ENCODE measurements at places on chromosomes 5 and 9.

DNA sequence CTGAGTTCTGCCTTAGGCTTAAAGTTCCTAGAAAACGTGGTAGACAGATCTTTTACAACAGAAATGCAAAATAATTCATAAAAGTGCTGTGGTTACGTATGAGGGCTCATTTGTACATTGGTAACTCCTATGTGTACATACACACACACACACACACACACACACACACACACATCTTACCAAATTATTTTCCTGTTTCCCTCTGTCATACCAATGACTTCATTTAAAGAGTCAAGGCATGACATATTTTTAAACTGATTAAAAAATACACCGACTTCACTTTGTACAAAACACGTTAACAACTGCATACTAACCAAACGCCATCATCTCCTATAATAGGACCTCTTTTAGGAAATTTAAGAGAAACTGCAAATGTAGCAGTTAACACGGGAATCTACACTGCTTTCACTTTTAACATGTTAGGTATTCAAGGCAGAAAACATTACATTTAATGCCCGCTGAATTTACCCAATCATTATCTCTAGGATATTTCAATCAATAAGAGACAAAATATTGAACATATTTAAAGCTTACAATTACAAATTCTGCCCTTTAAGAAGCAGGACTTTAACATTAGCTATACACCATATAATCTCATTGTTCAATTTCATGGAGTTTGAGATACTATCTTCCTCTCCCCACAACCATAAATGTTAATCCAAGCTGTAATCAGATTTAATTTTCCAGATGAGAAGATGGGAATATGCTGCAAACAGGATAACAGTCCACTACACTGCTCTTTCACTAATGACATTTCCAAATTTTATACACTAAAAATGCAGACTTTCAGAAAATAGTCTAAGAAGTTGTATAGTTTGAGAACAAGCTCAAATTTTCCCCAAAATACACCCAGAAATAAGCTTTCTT is 133.1 kb downstream of the DENND1A start:
- peak; percentile 8 for DNase-seq

DNA sequence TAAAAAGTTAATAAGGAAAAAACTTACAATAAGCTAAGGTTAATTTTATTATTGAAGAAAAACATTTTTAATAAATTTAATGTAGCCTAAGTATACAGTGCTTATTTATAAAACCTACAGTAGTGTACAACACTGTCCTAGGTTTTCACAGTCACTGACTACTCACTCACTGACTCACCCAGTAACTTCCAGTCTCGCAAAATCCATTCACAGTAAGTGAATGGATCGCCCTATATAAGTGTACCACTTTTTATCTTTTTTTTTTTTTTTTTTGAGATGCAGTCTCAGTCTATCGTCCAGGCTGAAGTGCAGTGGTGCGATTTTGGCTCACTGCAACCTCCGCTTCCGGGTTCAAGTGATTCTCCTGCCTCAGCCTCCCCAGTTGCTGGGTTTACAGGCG is 47.7 kb downstream of the FNIP1 start:
- no peak for DNase-seq

- no peak for DNase-seq
These were observed 50.7 kb downstream of the ITGA2 start for GRCh38 chr5:53039855-53040254.

DNA sequence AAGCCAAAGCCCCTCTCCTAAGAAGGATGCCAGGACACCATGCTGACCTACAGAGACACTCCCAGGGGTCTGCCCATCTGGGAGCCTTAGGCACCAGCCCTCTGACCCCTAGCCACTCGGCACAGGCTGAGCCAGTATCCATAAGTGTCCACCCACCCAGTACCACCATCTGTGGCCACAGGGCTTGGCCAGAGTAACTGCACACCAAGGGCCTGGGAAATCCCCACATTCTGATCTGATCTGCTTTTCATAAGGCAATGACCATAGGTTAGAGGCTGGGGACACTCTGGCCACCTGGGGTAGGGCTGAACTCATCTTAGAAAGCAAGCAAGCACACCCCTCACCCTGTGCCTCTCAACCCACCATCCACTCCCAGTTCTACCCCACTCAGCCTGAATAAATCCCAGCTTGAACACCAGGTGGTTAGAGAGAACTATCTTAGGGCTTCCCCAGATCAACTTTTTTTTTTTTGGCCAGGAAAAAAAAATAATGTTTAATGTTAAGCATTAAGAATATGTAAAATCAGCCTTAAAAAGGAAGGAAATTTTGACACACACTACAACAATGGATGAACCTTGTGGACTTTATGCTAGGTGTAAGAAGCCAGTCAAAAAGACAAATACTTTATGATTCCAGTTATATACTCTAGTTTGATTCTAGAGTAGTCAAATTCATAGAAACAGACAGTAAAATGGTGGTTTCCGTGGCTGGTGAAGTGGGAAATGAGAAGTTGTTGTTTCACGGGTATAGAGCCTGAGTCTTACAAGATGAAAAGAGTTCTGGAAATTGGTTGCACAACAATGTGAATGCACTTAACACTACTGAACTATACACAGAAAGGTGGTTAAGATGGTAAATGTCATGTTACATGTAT is 6.2 kb downstream of the GNPDA1 start:
- peak; percentile 6 for DNase-seq

DNA sequence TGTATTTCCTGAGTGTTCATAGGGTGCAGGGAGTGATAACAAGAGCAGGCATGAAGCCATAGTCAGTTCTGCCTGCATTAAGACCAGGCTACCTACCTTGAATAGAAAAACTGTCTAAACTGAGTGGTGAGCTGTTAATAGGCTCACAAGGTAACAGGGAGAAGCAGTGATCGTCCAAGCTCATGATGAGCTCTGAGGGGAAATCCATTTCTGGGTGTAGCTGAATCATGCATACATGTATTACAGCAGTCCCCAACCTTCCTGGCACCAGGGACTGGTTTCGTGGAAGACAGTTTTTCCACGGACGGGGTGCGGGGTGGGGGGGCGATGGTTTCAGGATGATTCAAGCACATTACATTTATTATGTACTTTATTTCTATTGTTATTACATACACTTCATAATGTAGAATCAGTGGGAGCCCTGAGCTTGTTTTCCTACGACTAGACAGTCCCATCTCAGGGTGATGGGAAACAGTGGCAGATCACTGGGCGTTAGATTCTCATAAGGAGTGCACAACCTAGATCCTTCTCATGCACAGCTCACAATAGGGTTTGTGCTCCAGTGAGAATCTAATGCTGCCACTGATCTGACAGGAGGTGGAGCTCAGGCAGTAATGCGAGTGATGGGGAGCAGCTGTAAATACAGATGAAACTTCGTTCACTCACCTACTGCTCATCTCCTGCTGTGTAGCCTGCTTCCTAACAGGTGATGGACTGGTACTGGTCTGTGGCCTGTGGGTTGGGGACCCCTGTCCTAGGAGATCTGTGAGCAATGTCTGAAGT is 100.0 kb upstream of the IL6ST start:
- DNase-seq = no peak

Data from GDM1 (cell line).